Epithelial cell of esophagus (primary cell): ENCODE measurements at places on chromosomes 1 and 21.

DNA sequence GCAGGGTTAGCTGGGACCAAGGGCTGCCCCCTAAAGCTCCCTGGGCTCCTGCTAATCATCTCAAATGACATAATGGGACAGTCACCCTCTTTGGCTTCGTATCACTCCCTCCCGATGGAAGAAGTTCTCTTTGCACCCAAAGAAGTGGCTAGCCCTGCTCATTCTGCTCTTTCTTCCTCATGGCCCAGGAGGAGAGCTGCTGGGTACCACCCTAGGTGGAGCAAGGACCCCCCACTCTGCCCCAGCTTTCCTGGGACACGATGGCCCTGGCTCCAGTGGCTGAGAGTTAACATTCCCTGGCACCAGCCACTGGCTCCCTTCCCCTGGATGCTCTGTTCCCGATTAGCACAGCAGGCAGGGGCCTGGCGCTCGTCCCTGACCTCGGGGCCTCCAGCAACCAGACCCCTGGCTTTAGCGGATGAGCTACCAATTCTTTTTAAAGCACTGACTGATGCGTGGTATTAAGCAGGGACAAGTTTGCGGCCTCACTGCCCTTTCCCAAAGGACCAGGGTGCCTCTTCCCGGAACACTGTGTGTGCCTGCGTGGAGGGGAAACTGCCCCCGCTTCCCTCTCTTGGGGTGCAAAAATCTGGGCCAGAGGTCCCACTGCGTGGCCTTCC, 1.2 kb downstream of the MYOM3 start:
- no peak for DNase-seq

DNA sequence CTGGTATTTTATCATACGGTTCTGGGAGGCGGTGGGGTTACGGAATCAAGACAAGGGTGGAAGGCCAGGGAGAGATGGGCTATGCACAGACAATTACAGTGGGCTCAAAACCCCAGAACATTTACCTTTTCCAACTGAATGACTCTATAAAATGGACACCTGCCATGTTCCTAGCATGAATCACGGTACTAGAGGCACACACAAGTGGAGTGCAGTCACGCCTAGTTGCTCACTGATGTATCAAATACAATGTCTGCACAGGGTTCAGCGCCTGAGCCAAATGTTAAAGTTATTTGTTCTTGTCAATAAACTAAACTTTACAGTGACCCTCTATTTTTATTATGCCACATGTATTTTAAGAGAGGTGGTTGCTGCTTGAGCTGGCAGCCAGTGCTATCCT, 121.4 kb downstream of the ATG4C start:
- peak; percentile 13 for DNase-seq

DNA sequence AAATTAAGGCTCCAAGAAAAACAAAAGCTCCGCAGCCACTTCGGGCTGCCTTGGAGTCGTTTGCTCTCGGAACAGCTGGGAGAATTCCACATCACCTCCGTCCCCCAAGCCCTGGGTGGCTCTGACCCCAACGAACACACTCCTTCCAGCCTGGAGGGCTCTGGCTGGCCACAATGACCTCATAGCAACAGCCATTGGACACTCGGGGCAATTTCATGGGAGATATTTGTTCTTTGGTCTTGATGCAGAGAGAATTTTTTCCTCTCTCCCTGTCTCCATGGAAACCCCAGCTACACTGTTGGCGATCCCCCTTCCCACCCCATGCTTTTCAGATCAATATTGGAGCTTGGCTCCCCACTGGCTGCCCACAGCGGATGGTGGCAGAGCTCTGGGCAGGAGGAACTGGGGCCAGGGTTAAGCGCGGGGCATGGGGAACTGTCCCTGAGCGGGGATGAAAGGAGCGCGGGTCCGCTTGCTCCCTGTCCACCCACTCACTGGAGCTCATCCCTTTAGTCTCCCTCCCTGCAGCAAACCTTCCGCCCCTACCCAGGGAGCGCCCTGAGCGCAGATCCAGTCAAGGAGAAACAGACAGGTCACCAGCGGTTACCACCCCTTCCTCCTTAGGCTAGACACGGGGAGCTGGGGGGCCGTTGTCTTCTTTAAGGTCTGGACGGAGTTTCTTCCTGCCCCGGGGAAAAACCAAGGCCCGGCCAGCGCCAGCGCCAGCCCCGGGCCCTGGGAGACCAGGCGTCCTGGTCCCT, 1.2 kb downstream of the WNT4 start:
- no peak for DNase-seq

- DNase-seq: no peak
These were observed 617 bp downstream of the KIRREL1 start for GRCh38 chr1:157993918-157994605.
